ENCODE measurements at places on chromosomes 6 and 20.

DNA sequence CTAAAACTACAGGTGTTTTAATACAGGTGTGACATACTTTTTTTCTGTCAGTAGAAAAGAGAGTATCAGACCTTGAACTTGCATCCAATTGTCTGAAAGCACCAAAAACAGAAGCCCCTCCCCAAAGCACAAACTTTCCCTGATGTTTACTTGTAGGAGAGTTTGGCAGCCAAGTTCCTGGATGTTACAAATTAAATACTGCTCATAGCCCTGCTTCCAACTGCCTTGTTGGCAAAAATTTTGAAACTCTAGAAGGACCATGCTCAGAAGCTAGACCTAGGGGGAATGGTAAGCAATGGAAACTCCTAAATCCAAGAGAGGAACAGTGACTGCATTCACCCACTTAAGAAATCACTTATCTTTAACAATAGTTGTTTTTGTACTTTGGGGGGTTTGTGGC lies 17.0 kb upstream of the ARG1 start:
- DNase-seq = peak; percentile 2

- peak; percentile 11 for DNase-seq
Measured at GRCh38 chr20:33539129-33539528, 49.2 kb downstream of the CBFA2T2 start.

GRCh38 chr6:106857771-106858652 lies 116.5 kb downstream of the CD24 start:
- DNase-seq = no peak

GRCh38 chr6:149267513-149268043 lies 49.9 kb upstream of the TAB2 start:
- DNase-seq = no peak

Measured in H4 (cell line).